Bone marrow (tissue), 2 donors: ENCODE measurements at places on chromosomes 12 and 14.

GRCh38 chr14:100146531-100147091 lies 12.8 kb downstream of the DEGS2 start:
- DNase-seq = no peak

DNA sequence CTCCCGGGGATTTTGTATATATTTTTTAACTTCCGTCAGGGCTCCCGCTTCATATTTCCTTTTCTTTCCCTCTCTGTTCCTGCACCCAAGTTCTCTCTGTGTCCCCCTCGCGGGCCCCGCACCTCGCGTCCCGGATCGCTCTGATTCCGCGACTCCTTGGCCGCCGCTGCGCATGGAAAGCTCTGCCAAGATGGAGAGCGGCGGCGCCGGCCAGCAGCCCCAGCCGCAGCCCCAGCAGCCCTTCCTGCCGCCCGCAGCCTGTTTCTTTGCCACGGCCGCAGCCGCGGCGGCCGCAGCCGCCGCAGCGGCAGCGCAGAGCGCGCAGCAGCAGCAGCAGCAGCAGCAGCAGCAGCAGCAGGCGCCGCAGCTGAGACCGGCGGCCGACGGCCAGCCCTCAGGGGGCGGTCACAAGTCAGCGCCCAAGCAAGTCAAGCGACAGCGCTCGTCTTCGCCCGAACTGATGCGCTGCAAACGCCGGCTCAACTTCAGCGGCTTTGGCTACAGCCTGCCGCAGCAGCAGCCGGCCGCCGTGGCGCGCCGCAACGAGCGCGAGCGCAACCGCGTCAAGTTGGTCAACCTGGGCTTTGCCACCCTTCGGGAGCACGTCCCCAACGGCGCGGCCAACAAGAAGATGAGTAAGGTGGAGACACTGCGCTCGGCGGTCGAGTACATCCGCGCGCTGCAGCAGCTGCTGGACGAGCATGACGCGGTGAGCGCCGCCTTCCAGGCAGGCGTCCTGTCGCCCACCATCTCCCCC lies 777 bp downstream of the ASCL1 start:
- DNase-seq = no peak

GRCh38 chr14:32013083-32013482 lies 64.0 kb upstream of the ARHGAP5 start:
- DNase-seq = no peak

DNA sequence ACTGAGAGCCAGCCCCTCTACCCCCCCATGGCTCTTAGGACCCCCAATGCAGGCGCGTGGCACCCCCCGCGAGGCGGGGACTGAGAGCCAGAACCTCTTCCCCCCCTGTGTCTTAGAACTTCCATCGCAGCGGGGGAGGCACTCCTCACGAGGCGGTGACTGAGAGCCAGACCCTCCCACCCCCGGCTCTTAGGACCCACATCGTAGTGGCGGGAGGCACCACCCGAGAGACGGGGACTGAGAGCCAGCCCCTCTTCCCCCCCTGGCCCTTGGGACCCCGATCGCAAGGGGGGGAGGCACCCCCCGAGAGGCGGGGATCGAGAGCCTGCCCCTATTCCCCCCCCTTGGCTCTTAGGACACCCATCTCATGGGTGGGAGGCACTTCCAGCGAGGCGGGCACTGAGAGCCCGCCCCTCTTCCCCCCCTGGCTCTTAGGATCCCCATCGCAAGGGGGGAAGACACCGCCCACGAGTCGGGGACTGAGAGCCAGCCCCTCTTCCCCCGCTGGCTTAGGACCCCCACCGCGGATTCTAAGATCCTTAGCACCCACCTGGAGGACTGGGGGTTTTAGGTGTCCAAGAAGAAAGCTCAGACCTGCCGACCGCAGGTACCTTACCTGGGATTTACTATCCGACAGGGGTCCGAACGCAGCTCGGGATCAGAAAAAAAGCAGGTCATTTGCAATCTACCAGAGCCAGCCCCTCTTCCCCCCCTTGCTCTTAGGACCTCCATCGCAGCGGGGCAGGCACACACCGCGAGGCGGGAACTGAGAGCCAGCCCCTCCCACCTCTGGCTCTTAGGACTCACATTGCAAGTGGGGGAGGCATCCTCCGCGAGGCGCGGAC lies 44.9 kb downstream of the DDX11 start:
- DNase-seq = no peak

DNA sequence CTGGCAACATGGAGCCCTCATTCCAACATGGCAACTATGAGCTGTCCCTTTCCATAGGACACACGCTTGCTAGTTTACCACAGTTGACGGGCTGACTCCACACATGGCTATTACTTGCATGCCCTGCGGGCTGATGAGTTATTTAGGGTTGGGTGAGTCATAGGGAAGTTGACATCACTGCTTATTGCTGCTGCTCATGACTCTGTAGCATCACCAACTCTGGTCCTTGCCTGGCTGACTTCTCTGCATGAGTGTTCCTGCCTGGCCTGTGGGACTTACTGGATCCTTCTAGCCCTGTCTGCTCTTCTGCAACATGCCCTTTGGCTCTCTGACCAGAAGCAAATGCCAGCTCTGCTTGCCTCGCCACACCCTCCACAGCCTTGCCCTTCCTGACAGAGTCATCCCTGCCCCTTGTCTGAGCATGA lies 199.5 kb downstream of the ANO6 start:
- peak; percentile 9 for DNase-seq

GRCh38 chr14:95480887-95481226 lies 35.6 kb downstream of the SYNE3 start:
- DNase-seq = no peak

GRCh38 chr14:104519721-104520120 lies 59.8 kb upstream of the C14orf180 start:
- no peak for DNase-seq

DNA sequence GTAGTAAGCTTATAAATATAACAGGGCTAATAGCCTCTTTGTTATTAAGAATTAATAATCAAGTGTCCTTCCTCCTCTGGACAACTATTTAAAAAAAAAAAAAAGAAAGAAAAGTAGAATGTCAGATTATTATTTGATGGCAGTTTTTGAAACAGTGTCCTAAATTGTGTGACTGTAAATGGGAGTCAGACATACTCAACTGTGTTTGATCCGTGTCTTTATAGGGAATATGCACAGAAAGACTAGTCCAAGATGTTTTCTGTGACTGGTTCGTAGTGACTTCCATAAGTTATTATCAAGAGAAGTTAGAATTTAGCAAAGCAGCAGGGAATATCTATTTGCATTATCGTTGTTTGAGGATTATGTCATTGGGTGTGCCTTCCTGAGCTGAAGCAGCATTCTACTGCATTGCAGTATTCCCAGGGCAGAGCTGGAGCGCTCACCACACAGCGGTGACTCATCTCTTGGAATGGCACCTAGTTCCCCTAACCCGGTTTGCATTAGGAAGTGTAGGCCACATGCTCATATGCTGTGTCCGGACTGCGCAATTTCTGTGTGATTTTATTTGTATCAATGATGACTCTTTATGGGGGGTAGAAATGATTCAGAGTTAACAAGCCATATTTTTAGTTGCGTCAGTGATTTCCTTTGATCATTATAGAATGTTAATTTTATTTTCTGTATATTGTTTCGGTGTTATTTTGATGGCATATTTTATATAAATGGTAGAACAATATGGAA lies 7.9 kb downstream of the DYNC1H1 start:
- DNase-seq = no peak

DNA sequence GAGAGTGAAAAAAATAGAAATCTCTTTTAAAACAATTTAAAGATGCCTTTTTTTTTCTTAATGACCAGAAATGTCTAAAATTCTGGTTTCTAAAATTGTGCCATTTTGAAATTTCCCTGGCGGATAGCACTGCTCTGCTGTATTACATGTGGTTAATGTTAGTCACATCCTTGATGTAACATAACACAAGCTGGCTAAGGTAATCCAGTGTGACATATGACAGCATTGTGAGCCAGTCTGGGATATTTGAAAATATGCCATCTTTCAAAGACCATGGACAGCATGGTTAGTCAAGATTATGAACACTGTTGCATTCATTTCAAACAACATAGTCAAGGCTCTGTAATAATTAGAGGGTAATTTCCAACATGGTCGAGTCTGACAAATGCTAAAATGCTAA lies 133.2 kb downstream of the ALX1 start:
- DNase-seq = no peak

DNA sequence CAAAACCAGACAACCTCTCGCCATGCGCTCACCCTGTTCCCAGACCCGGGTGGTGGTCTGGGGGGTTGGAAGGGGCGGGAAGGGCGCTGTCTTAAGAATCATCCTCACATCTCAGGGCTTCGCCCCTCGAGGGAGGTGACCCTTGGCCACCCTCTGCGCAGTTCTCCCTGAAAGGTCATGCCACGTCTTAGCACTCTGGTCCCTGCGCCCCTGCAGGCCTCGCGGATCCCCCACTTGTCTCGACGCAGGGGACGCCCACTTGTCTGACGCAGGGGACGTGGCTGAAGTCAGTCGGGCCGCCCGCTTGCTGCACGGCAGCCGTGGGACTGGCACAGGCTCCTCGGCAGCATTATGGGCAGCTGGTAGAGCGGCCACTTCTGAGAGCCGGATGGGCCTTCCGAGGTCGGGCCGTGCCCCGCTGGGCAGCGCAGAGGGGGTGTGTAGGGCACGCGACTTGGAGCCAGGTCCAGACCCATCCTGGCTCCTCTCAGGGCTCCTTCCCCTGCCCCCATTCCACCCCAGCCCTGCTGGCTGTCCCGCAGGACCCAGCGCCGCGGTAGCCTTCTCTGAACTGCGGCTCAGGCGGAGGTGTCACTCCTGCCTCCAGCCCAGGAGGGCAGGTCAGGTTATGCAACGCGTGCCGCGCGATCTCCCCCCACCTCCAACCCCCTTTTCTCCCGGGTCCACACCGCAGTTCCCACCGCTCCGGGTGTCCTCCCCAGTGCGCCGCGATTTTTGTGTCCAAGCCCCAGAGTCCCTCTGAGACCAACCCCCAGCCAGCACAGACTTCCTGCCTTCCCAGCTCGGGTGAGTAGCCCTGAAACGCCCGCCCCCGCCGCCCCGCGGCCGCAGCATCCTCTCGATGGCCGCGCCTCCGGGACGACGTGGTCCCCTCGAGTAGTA lies 40.9 kb upstream of the CAPRIN2 start:
- no peak for DNase-seq

- no peak for DNase-seq
These were observed 202.5 kb upstream of the LRIG3 start for GRCh38 chr12:59122784-59123183.

GRCh38 chr12:54417712-54418440 lies 1.2 kb downstream of the ITGA5 start:
- DNase-seq = no peak

- no peak for DNase-seq
These were observed 5.3 kb upstream of the UBC start for GRCh38 chr12:124919521-124920352.

DNA sequence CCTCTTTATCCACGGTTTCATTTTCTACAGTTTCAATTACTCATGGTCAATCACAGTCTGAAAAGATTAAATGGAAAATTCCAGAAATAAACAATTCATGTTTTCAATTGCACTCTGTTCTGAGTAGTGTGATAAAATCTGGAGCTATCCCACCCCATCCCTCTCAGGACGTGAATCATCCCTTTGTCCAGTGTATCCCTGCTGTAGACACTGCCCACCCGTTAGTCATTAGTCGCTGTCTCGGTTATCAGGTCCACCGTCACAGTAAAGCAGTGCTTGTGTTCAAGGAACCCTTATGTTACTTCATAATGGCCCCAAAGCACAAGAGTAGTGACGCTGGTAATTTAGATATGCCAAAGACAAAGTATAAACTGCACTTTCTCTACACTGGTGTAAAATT lies 141.0 kb upstream of the LMNTD1 start:
- DNase-seq = no peak

DNA sequence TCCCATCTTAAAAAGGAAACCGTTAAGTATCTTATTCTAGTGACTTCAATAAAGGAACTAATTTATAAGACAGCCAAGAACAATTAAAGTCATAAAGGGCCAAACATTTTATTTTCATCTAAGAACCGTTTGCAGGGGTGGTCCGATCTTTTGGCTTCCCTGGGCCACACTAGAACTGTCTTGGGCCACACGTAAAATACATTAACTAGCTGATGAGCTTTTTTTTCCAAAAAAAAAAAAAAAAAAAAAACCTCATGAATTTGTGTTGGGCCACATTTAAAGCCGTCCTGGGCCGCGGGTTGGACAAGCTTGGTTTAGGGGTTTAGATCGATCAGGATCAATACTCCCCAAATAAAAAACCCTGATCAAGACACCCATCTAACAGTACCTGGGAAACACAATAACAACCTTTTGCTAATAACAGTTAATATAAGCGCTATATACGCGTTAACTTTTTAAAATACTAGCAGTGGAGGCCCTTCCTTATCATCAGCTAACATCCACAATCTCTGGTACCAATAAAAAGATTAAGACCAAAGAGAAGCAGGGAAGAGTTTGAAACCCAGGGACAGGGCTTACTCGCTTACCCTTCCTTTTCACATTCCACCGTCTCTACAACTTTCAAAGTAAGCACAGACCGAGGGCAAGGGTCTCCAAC lies 1.1 kb downstream of the NAP1L1 start:
- no peak for DNase-seq

GRCh38 chr12:59194794-59195193 lies 274.5 kb upstream of the LRIG3 start:
- no peak for DNase-seq

DNA sequence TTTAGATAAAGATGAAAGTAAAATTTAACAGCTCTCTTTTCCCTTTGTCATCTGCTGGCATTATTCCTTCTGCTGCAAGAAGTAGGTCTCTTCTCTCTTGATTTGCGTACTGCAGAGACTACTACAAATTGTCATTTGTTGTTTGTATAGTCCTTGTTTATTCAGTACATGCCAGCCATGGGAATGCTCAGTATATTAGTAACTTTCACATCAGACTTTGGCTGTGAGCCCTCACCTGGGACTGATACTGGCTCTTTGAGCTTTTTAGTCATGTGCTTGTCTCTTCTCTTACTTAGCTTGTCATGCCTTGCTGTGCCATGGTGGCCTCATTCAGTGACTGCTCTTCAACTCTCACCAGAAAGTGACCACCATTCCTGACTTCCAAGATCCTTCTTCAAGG lies 169.8 kb downstream of the PRKCH start:
- no peak for DNase-seq

DNA sequence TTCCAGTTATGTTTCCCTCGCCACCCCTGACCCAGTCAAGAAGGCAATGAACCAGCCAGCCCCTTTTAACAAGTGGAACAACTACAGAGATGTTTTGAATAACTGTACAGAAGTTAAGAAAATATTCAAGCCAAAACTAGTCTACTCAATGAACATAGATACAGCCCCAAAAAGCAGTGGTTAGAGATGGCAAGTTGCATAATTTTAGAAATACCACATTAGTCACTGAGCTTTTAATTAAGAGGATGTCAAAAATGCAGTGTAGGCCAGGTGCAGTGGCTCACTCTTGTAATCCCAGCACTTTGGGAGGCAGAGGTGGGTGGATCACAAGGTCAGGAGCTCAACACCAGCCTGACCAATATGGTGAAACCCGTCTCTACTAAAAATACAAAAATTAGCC lies 27.2 kb downstream of the PROX2 start:
- DNase-seq = no peak
